ENCODE measurements at places on chromosomes 12 and 14.
A peak's percentile ranks its signal among the peaks of the same experiment; 100 is the strongest.

DNA sequence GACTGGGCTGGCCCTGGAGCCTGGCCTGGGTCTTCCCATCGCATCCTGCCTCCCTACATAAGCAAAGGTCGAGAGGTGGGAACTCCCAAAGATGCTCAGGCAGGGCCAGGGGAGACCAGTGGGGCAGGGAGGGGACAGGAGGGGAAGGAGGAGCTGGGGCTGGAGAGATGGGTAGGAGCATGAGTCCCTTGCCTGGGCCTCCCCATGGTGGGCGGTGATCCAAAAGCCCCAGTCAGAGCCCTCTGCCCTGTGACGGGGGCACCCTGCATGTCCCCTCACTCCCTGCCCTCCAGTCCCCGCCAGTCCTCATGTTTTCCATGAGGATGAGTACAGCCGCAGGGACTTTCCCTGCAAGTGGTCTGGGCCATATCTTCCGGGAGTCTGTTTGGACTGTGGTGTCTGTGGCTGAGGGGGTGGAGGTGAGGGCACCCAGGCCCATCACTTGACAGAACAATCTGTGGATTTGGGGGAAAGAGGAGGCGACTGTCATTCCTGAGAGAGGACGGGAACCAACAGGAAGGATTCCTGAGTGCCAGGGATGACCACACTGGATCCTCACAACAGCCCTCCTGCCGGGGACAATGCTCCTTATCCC is 9.3 kb downstream of the BDKRB2 start:
- H3K27ac ChIP-seq, result no peak overlapping the region
- peaks cover 9% of the 10 kb centered on the region for H3K4me1 ChIP-seq
- no peaks in the 10 kb centered on the region for H3K27me3 ChIP-seq
- no peak overlapping the region for H3K4me3 ChIP-seq
- peaks cover 14% of the 10 kb centered on the region for H3K36me3 ChIP-seq

GRCh38 chr14:36091096-36091495 is 85.4 kb downstream of the PTCSC3 start:
- H3K4me1 ChIP-seq, result peaks cover 4% of the 10 kb centered on the region
- H3K4me3 ChIP-seq, result no peak overlapping the region
- no peak for DNase-seq
- no peak overlapping the region for H3K27ac ChIP-seq

- peaks cover 13% of the 10 kb centered on the region for H3K4me1 ChIP-seq
- no peaks in the 10 kb centered on the region for H3K36me3 ChIP-seq
- no peaks in the 10 kb centered on the region for H3K27me3 ChIP-seq
- no peak overlapping the region for H3K4me3 ChIP-seq
- H3K27ac ChIP-seq, result no peak overlapping the region
Measured at GRCh38 chr12:124626971-124627411, 59.6 kb upstream of the NCOR2 start.

DNA sequence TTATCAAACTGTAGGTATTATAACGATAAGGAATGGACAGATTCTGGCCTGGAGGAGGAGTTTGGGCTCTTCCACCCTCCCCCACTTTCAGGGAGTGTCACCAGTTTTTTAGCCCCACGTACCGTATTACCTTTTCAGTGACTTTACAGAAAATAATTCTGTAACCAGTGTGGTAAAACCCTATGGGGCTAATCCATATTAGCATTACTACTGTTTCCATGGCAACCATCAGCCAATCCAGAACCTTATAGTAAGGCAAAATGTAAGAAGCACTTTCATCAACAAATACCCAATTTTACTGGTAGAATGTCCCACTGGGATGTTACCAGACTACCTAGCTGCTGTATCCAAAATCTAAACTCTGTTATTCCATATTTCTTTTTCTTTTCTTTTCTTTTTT is 50.7 kb downstream of the BICDL1 start:
- no peaks in the 10 kb centered on the region for H3K36me3 ChIP-seq
- DNase-seq, result no peak
- no peak overlapping the region for H3K27ac ChIP-seq
- no peaks in the 10 kb centered on the region for H3K27me3 ChIP-seq
- peaks cover 15% of the 10 kb centered on the region for H3K4me1 ChIP-seq
- H3K4me3 ChIP-seq, result no peak overlapping the region

GRCh38 chr14:34049790-34050189 is 98.9 kb upstream of the EGLN3 start:
- no peak overlapping the region for H3K4me3 ChIP-seq
- peak overlapping the region; percentile 33 for H3K27ac ChIP-seq
- H3K4me1 ChIP-seq, result peaks cover 18% of the 10 kb centered on the region
- no peaks in the 10 kb centered on the region for H3K27me3 ChIP-seq

DNA sequence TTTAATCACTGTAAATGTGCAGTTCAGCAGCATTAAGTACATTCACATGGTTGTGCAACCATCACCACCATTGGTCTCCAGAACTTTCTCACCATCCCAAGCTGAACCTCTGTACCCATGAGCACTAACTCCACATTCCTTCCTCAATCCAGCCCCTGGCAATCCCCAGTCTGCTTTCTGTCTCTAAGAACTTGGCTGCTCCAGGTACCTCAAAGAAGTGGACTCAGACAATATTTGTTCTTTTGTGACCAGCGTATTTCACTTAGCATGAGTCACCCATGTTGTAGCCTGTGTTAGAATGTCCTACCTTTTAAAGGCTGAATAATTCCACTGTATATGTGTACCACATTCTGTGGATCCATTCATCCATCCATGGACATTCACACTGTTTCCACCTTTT is 64.6 kb downstream of the SLC24A4 start:
- H3K4me1 ChIP-seq, result peaks cover 2% of the 10 kb centered on the region
- no peaks in the 10 kb centered on the region for H3K36me3 ChIP-seq
- no peak overlapping the region for H3K27ac ChIP-seq

- peaks cover 11% of the 10 kb centered on the region for H3K4me1 ChIP-seq
- H3K4me3 ChIP-seq, result no peak overlapping the region
- no peaks in the 10 kb centered on the region for H3K36me3 ChIP-seq
- H3K27ac ChIP-seq, result no peak overlapping the region
- H3K27me3 ChIP-seq, result no peaks in the 10 kb centered on the region
- DNase-seq, result no peak
Measured at GRCh38 chr12:88970740-88971139, 381.6 kb downstream of the DUSP6 start.

DNA sequence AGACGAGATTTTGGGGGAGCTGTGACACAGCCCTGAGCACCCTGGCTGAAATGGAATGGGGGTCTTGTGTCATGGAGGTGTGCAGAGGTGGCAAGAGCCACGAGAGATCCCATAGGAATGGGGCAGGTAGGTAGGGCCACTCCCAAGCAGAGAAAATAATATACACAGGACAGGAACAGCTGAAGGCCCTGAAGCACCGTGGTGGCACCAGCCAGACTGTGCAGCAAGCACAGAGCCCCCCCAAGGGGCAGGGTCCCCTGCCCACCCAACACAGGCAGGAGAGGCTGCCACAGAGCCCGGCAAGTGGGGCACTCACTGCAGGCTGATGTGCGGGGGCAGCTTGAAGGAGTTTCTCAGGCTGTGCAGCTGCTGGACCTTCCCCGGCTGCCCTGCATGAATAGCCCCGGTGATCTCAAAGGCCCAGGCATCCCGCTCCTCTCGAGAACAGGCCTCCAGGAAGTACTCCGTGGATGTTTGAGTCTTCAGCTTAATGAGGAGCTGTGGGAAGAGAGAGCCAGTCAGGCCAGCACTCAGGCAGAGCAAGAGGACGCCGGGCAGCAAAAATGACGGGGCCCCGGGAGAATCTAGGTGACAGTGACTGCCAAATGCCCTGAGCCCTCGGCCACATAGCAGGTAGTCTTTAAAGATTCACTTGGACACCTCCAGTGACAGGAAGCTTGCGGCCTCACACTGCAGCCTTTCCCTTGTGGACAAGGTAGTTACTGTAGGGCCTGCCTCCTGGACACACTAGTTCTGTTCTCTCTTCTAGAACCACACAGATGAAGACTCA is 16.7 kb downstream of the PLEK2 start:
- H3K27ac ChIP-seq, result no peak overlapping the region
- DNase-seq, result no peak
- H3K36me3 ChIP-seq, result no peaks in the 10 kb centered on the region
- H3K4me1 ChIP-seq, result peaks cover 34% of the 10 kb centered on the region
- no peak overlapping the region for H3K4me3 ChIP-seq
